Liver (tissue), 10 donors: ENCODE measurements at places on chromosomes 5 and 9. TPM values are rescaled to one million over a fixed set of nuclear protein-coding genes. Genes with fewer than 3 reads are reported as not detected.

- no peaks in the 10 kb centered on the region for H3K27me3 ChIP-seq
- H3K4me1 ChIP-seq: no peaks in the 10 kb centered on the region
- H3K4me3 ChIP-seq: no peak overlapping the region
Observed at GRCh38 chr9:135507104-135508035, 6.9 kb downstream of the MRPS2 start.

GRCh38 chr9:121185178-121185745 is 16.4 kb downstream of the RAB14 start:
- H3K27me3 ChIP-seq: no peaks in the 10 kb centered on the region
- no peak overlapping the region for H3K4me3 ChIP-seq
- peaks cover 54% of the 10 kb centered on the region for H3K4me1 ChIP-seq

- no peak overlapping the region for H3K4me3 ChIP-seq
- peaks cover 39% of the 10 kb centered on the region for H3K4me1 ChIP-seq
- DNase-seq: no peak
- no peak overlapping the region for H3K27ac ChIP-seq
Observed at GRCh38 chr5:159101685-159102084, 2.0 kb upstream of the EBF1 start.

- no peaks in the 10 kb centered on the region for H3K27me3 ChIP-seq
- no peak for DNase-seq
- H3K4me3 ChIP-seq: no peak overlapping the region
Observed at GRCh38 chr5:177403102-177403791, 2.8 kb upstream of the PFN3 start.

GRCh38 chr9:118674942-118675341 is 694.3 kb downstream of the BRINP1 start:
- no peak overlapping the region for H3K4me3 ChIP-seq
- H3K27me3 ChIP-seq: no peaks in the 10 kb centered on the region
- no peaks in the 10 kb centered on the region for H3K4me1 ChIP-seq
- no peaks in the 10 kb centered on the region for H3K36me3 ChIP-seq

PTGER4 gene
- 6.8 TPM for total RNA-seq

DNA sequence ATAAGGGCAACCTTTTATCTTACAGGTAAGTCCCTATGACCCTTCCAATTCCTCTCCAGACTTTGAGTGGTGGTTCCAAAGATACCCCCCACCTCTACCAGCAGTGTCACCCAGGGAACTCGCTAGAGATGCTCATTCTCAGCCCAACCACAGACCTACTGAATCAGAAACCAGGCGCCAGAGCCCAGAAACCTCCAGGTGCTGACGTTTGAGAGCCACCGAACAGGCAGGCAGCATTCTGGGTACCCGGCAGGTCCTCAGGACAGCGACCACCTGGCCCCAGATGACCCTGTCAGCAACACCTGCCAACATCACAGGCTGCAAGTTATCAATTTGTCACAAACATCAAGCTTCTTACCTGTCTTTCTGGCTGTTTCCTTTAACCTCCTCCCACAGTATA is 19.5 kb downstream of the RAPGEF1 start:
- no peak for DNase-seq
- H3K27ac ChIP-seq: no peak overlapping the region
- H3K27me3 ChIP-seq: no peaks in the 10 kb centered on the region

SMC2 gene
- total RNA-seq: 3.8 TPM

- H3K4me1 ChIP-seq: no peaks in the 10 kb centered on the region
- H3K27ac ChIP-seq: no peak overlapping the region
- no peak overlapping the region for H3K4me3 ChIP-seq
- no peaks in the 10 kb centered on the region for H3K27me3 ChIP-seq
- DNase-seq: no peak
Observed at GRCh38 chr5:172075656-172076055, 69.2 kb upstream of the FBXW11 start.

SHISAL2B gene
- not detected for total RNA-seq

GRCh38 chr9:93818827-93819472 is 136.2 kb downstream of the BARX1 start:
- DNase-seq: peak; percentile 26
- no peaks in the 10 kb centered on the region for H3K27me3 ChIP-seq
- no peak overlapping the region for H3K4me3 ChIP-seq
- no peak overlapping the region for H3K27ac ChIP-seq
- no peaks in the 10 kb centered on the region for H3K36me3 ChIP-seq
- no peaks in the 10 kb centered on the region for H3K4me1 ChIP-seq

- no peaks in the 10 kb centered on the region for H3K27me3 ChIP-seq
- no peak overlapping the region for H3K27ac ChIP-seq
- no peak for DNase-seq
- H3K36me3 ChIP-seq: no peaks in the 10 kb centered on the region
Observed at GRCh38 chr5:166370928-166371690, 1920.3 kb upstream of the WWC1 start.

DNA sequence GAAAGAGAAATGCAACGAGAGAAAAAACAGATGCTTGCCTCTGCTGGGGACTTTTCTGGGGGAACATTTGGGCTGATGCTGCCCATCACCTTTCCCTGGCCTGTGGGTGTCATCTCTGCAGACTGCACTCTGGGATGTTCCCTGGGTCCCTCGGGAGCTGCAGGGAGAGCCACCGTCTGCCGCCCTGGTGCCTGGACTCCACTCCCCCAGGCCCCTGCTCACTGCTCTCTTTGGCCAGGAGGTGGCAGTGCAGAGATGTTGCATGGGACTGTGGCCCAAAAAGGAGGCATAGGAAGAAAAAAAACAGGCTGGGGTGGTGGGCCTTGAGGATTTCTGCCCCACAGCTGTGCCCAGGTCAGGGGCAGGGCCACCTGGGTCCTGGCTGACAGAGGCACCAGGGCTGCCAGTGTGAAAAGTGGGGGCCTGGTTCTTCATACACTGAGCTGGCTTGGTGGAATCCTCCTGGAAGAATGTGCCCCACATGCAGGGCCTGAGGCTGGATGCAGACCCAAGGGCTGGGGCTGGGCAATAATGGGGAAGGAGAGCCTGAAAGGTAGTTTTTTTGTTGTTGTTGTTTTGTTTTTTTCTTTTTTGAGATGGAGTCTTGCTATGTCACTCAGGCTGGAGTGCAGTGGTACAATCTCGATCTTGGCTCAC is 353.6 kb downstream of the SLIT3 start:
- no peak overlapping the region for H3K27ac ChIP-seq
- peak; percentile 72 for DNase-seq
- H3K36me3 ChIP-seq: no peaks in the 10 kb centered on the region
- H3K27me3 ChIP-seq: no peaks in the 10 kb centered on the region
- H3K4me1 ChIP-seq: no peaks in the 10 kb centered on the region

- H3K27me3 ChIP-seq: no peaks in the 10 kb centered on the region
- H3K36me3 ChIP-seq: no peaks in the 10 kb centered on the region
- no peak overlapping the region for H3K4me3 ChIP-seq
- peak; percentile 75 for DNase-seq
- peak overlapping the region; percentile 79 for H3K27ac ChIP-seq
Observed at GRCh38 chr5:135977375-135977928, 22.7 kb upstream of the LECT2 start.

CCNI2 gene
- total RNA-seq: 0.05 TPM

DNA sequence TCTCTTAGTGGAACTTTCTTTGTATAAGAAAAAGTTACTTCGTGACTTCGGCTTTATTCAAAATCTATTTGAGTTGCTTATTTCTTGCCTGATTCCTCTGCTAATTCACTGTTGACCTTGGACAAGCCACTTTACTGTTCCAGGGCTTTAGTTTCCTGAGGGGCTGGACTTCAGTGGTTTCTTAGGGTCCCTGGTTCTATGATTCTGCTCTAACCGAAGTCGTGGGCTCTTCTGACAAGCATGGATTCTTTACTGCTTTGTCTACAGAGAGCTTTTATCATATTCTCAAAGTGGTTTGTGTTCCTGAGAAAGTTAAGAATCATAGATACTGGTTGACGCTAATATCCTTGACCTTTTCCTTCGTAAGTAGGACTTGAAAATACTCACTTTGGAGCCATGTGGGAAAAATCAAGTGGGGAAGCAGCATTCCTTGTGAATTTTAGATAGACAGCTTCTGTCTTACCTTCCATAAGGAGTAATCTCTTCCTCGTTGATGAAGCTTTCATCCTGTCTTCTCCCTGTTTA is 21.1 kb downstream of the EXOSC2 start:
- no peak for DNase-seq

DNA sequence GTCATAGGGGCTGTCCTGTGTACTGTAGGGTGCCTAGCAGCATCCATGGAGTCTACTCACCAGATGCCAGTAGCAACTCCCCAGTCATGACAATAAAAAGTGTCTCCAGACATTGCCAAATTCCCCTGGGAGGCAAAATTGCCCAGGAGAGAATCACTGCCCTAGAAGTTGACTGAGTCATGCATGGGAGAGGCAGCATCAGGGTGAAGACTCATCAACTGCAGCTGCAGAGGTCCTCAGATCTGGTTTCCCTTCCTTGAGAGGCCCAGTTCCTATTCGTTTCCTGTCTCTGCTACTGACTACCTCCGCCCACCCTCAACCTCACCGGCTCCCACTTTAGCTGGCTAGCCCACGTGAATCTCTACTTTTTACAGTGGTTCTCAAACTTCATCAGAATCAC is 88.6 kb upstream of the AGXT2 start:
- no peak for DNase-seq
- H3K27me3 ChIP-seq: no peaks in the 10 kb centered on the region
- H3K4me1 ChIP-seq: peaks cover 11% of the 10 kb centered on the region
- H3K4me3 ChIP-seq: no peak overlapping the region
- no peaks in the 10 kb centered on the region for H3K36me3 ChIP-seq
- no peak overlapping the region for H3K27ac ChIP-seq

IDNK gene
- total RNA-seq: 14.6 TPM

GRCh38 chr9:133014696-133015095 is 16.1 kb upstream of the GTF3C5 start:
- H3K4me3 ChIP-seq: no peak overlapping the region
- no peak overlapping the region for H3K27ac ChIP-seq
- H3K4me1 ChIP-seq: no peaks in the 10 kb centered on the region
- no peak for DNase-seq

- H3K4me3 ChIP-seq: no peak overlapping the region
- H3K27ac ChIP-seq: no peak overlapping the region
- no peaks in the 10 kb centered on the region for H3K36me3 ChIP-seq
- H3K4me1 ChIP-seq: peaks cover 8% of the 10 kb centered on the region
- H3K27me3 ChIP-seq: no peaks in the 10 kb centered on the region
Observed at GRCh38 chr9:109600142-109600541, 102.0 kb upstream of the PTPN3 start.

- no peak overlapping the region for H3K27ac ChIP-seq
- peaks cover 8% of the 10 kb centered on the region for H3K27me3 ChIP-seq
- no peaks in the 10 kb centered on the region for H3K36me3 ChIP-seq
- DNase-seq: no peak
Observed at GRCh38 chr9:130936285-130937117, 2.5 kb downstream of the FIBCD1 start.

ARL10 gene
- total RNA-seq: 2.2 TPM
